Right cardiac atrium (tissue), 5 donors: ENCODE measurements at places on chromosomes 12 and 14.
A peak's percentile ranks its signal among the peaks of the same experiment; 100 is the strongest.

GRCh38 chr12:67617629-67618028 is 30.9 kb upstream of the DYRK2 start:
- DNase-seq, result no peak

GRCh38 chr12:107106241-107107025 is 13.1 kb upstream of the CRY1 start:
- no peak for DNase-seq

- DNase-seq, result no peak
These were observed 46.9 kb upstream of the FRS2 start for GRCh38 chr12:69423037-69423905.

- DNase-seq, result no peak
These were observed 88.4 kb upstream of the SFSWAP start for GRCh38 chr12:131622422-131622955.

GRCh38 chr14:75650253-75651058 is 10.2 kb downstream of the ERG28 start:
- DNase-seq, result no peak

DNA sequence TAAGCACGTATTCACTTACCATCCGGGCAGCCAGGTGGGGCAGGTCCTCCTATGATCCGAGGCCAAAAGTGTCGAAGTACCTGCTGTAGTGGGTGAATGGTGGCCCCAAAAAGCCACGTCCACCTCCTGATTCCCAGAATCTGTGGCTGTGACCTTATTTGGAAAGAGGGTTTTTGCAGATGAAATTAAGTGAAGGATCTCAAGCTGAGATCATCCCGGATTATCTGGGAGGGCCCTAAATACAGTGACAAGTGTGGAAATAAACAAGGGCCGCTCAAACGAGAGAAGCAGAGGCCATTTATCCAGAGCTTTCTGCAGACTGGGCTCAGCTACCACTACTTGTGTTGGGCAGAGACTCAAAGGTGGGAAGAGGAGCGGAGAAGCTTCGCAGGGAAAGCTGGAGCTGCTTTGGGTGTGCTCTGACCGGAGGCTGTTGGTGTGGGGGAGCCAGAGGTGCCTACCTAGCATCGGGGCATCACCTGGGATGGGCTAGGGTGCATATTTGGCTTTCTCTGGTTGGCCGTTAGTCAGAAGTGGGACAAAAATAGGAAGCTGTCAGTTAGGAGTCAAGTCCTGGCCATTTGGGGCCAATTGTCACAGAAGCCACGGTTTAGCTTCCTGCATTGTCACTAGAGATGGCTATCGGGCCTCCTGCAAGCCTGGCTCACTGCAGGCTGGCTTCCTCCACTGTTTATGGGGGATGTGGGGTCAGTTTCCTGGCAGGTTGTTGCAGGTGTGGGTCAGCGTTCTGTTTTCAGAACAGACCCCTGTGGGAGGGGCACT is 27.8 kb upstream of the DLK1 start:
- DNase-seq, result peak; percentile 11

- DNase-seq, result no peak
These were observed 14.5 kb upstream of the PSMD9 start for GRCh38 chr12:121874071-121874470.

GRCh38 chr14:47150267-47150666 is 498.7 kb upstream of the RPL10L start:
- DNase-seq, result no peak

DNA sequence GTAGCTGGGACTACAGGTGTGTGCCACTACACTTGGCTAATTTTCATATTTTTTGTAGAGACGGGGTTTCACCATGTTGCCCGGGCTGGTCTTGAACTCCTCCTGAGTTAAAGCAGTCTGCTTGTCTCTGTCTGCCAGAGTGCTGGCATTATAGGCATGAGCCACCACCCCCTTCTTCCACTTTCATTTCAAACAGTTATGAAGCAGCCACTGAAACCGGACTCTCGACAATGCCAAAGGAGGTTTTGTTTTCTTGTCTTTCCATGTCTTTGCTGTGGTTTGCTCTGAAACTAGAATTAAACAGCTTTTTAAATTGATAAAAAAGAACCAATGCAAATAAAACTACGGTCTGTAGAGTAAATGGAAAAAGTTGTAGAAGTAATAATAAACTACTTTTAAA is 30.4 kb downstream of the RAP1B start:
- DNase-seq, result no peak

DNA sequence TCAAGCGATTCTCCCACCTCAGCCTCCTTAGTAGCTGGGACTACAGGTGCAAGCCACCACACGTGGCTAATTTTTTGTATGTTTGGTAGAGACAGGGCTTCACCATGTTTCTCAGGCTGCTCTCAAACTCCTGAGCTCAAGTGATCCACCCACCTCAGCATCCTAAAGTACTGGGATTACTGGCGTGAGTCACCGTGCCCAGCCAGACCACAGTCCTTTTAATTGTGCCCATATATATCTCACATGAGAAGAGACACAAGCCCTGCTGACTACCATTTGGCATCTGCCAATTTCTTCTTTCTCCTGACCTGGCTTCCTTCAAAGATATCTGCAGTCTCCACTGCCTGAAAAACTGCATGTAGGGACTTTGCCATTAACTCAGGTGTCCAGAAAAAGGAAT is 142.5 kb downstream of the DPY19L2 start:
- DNase-seq, result no peak

DNA sequence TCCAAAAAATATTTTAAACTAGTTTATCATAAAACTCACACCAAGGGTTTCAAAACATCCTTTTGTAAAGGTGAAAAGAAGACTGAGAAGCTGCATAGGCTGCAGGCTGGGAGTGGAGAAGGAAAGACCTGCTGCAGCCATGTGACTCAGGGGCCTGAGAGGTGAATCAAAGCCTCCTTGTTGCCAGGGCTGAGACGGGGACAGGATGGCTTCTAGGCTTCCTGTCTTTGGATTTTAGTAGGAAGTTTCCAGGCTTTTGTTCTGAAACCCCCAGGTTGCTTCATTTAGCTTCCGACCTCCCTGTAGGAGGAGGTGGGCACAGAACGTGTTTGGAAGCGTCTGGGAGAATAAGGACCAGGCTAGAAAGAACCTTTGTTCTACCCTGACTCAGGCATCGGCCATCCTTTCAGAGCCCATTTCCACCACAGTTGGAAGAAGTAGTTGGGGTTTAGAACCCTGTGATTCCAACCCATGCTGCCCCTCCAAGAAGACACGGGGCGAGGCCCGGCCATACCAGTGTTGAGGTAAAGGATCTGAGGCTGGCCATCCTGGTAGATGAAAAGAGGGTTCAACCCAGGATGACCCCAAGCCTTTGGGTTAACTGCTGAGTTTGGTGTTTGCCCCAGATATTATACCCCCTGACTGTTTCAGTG is 122.4 kb downstream of the SLC25A47 start:
- no peak for DNase-seq

DNA sequence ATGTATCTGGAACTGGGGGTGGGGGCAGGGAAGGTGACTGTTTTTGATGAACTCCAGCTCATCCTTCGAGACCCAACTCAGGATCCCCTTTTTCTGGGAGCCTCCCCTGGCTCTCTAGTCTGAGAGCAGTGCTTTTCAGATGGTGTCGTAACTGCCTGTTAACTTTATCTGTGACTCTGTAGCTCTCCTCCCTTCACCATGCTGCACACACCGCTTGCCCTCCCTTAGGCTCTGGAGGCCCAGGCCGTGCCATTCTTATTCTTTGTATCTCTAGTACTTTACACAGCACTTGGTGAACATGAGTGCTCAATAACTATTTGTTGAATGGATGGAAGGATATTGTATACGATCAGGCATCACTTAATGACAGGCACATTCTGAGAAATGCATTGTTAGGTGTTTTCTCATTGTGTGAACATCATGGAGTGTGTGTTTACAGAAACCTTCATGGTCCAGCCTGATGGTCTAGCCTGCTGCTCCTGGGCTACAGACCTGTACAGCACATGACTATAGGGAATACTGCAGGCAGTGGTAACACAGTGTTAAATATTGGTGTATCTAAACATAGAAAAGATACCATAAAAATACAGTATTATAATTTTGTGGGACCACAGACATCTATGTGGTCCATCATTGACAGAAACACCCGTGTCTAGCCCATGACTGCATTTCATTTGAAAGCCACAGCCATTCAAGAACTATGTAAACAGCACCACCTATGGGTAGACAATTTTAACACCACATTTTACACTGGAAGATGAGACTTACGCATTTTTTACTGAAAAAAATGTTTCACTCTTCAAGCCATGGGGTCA is 91.8 kb downstream of the EML1 start:
- DNase-seq, result no peak

GRCh38 chr12:7844116-7844515 is 28.6 kb downstream of the SLC2A14 start:
- DNase-seq, result no peak

- DNase-seq, result peak; percentile 97
These were observed at the start of gene JDP2 for GRCh38 chr14:75427482-75428229. Gene JDP2 (plus strand): TSS chr14:75428022. CDS start chr14:75437921, 9,899 bp downstream.

DNA sequence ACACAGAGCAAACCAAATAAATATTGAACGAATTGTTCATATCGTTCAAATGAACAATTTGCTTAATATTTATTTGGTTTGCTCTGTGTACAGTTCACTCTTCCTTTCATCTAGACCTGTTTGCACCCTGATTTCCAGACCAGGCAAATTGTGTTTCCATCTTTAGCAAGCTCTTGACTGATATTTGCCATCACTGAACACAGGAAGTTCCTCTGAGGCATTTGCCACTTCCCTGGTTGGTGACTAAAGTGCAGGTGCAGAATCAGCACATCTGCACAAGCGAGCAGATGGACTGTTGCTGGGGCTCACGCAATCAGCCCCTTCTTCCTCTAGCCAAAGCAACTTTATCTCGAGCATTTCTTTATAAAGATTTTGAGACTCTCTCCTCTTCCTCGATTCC is 112.9 kb downstream of the DAAM1 start:
- DNase-seq, result no peak

- no peak for DNase-seq
These were observed 38.5 kb downstream of the CATSPERB start for GRCh38 chr14:91693346-91693745.

DNA sequence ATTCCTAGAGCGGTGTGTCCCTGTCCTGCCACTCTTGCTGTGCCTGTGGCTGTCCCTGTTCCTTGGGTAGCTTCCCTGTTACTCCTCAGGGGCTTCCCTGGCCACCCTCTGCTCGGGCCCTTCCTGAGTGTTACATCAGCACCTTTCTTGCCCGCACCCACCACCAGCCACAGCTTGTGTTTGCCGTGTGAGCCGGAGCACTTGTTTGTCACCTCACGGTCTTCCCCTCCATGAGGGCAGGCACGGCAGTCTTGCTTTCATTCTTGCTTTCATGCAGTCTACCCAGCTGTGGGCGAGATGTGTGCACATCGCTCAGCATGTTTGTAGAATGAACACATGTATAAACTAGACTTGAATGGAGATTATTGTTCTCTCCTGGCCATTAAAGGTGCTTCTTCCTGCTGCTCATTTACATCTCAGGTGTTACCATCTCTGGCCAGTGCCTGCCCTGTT is 42.0 kb downstream of the TRAF3 start:
- no peak for DNase-seq

DNA sequence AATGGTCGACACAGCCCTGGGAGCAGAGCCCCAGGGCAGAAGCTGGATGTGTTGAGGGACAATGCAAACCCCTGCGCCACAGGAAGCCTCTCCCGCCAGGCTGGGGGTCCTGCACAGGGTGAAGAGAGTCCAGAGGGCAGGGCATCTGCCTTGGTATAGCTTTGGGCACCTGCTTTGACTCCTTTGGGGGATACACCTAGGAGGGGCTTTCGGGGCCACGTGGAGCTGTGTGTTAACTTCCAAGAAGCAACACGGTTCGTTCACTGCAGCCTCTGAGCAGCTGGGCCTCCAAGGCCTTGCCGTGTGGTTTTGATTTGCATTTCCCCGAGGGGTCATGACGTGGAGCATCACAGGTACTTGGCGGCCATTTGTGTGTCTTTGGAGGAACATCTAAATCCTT is 5.8 kb upstream of the PUS1 start:
- peak; percentile 24 for DNase-seq

DNA sequence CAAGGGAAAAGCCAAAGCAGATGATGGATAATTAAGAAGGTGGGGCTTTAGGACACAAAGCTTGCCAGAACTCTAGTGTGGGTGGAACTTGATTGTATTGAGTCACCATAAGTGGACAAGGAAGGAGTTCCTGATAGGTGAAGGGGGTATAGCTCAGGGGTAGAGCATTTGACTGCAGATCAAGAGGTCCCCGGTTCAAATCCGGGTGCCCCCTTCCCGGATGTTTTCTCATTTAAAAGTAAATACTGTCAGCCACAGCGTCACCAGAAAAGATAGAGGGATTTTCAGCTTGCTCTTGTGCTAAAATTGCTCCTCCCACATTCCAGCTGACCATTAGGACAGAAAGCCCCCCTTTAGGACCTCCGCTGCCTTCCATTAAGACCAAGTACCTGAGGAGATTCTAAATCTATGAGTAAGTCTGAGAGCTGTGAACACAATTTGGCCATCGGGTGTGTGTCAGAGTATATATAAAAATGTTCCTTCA is 36.6 kb downstream of the DCAF4 start:
- no peak for DNase-seq

DNA sequence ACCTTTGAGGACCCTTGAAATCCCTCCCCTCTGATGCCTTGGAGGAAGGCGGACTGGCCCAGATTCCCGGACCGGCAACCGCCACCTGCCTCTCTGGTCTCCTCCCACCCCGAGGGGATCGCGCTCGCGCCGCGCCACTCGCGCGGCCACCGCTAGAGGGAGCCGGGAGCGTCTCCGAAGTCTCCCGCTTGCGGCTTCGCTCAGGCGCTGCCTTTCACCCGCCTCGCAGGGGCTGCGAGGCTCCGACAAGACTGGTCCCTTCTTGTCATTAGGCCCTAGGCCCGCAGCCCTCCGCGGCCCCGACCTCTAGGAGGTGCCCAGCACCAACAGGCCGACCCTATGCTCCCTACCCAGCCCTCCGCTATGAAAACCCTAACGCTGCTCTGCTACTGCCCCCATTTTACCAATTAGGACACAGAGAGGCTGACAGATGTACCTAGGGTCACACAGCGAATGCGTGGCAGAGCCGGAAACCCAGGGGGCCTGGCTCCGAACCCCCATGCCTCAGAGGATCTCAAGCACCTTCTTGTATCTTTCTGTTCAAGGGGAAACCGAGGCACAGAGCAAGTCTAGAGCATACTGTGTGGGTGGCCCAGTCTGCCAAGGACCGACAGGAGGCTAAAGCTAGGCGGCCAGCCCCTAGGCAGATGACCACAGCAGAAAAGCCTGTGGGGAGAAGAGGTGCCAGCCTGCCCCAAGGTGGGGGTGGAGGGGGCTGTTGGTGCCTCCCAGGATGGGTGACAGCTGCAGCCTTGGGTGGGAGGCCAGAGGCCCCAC is 21.4 kb upstream of the VSX2 start:
- peak; percentile 89 for DNase-seq

DNA sequence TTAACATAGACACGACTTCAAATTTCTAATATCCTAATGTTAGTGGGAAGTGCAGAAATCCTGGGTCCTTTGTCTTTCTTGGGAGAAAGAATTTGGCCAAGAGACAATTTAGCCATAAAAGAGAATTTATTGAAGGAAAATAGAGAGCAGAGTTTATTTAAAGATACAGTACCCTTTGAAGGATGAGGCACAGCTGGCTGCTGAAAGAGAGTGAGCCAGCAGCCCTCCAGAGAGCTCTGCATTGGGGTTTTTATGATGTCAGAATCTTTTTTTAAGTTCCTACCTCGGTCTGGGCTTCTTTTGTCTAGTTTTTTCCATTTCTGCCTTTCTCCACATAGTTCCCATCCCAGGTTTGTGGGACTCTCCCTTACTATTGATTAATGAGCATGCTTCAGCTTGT is 37.5 kb downstream of the CCER1 start:
- no peak for DNase-seq
